Hepatocyte (in vitro differentiated cells): ENCODE measurements at places on chromosomes 12 and 14. TPM values are rescaled to one million over a fixed set of nuclear protein-coding genes. Genes with fewer than 3 reads are reported as not detected.

GRCh38 chr14:56844406-56845002, 34.2 kb upstream of the OTX2 start:
- H3K4me3 ChIP-seq: no peak overlapping the region
- peaks cover 3% of the 10 kb centered on the region for H3K27me3 ChIP-seq
- no peak for DNase-seq
- H3K36me3 ChIP-seq: no peaks in the 10 kb centered on the region

DNA sequence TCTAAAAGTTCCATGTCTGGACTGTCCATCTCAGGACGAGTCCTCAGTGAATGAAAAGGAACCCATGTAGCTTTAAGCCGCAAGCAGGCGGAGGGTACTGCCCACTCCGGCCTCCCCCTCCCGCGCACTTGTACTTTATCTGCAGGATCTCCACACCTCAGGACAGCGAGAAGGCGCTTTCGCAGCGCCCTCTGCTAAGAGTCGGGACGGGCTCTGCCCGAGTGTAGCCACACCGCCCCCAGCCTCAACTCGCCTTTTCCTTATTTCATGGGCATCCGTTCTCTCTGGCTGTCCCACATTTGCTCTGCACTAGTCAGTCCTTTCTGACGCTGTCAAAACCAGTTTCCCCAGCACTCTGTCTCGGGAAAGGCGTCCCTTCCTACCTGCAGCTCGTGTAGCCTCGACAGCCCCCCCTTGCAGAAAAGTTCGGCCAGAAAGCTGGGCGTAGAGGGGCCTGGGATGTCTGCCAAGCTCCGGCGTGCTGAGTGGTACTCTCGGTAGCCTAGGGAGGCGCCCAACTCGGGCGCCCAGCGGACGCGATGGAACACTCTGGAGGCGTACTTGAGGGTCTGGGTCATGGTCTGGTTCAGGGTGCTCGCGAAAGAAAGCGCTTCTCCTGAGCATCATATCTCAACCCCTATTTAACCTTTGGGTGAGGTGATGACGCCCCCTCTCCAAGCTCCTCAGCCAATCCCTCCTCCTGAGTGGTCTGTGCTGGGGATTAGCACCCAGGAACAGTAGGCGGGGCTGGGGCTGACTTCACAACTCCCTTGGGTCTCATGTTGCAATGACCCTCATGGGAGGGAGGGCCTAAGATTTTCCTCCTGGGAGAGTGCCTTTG, at the start of gene CYP27B1:
Gene CYP27B1 (minus strand): TSS at position 615 of the 841 bp plus-strand sequence. CDS start 37 bp downstream, at position 578.
- peaks cover 53% of the 10 kb centered on the region for H3K27me3 ChIP-seq
- no peak for DNase-seq
- peaks cover 28% of the 10 kb centered on the region for H3K4me1 ChIP-seq
- H3K36me3 ChIP-seq: no peaks in the 10 kb centered on the region

- H3K27ac ChIP-seq: peak overlapping the region; percentile 75
- DNase-seq: no peak
- no peaks in the 10 kb centered on the region for H3K27me3 ChIP-seq
- H3K36me3 ChIP-seq: no peaks in the 10 kb centered on the region
Observed at GRCh38 chr14:25001156-25001555, 48.8 kb downstream of the STXBP6 start.

The DIO2 gene
- 2.5 and 9.3 TPM in 2 replicates for total RNA-seq

The KLRC2 gene
- total RNA-seq: 0.52 and 2.0 TPM in 2 replicates

GRCh38 chr14:94748667-94749347, 21.1 kb downstream of the GSC start:
- H3K27ac ChIP-seq: no peak overlapping the region
- H3K4me3 ChIP-seq: no peak overlapping the region

DNA sequence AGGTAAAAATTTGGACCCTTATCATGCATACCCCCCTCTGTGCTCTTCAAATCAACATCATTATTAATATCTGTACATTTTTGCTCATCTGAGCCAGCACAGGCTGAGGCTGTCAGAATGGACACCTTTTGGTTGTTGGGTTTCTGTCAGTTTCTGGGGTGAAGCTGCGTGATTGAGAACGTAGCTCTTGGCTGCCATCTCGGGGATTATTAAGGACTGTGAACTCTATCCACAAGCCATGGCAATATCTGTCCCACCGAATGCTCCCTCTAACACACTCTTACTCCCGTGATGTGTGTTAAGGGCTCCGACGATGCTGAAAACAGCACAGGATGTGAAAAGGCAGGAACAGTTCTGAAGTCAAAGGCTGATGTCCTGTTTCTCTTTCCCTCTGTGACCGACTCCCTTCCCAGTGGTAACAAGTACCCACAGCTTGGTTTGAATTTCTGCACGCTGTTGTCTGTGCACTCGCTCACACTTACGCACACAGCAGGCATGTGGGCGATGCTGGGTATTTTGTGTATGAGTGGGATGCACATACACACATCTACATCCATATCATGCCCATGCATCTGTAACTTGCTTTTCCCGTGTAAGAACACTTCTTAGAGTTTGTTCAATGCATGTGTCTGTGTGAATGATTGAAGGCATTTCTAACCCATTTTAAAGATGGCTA, 405.6 kb downstream of the TMEM121 start:
- no peaks in the 10 kb centered on the region for H3K27me3 ChIP-seq
- no peak for DNase-seq
- H3K4me1 ChIP-seq: no peaks in the 10 kb centered on the region
- no peak overlapping the region for H3K4me3 ChIP-seq
- H3K36me3 ChIP-seq: no peaks in the 10 kb centered on the region
- no peak overlapping the region for H3K27ac ChIP-seq

DNA sequence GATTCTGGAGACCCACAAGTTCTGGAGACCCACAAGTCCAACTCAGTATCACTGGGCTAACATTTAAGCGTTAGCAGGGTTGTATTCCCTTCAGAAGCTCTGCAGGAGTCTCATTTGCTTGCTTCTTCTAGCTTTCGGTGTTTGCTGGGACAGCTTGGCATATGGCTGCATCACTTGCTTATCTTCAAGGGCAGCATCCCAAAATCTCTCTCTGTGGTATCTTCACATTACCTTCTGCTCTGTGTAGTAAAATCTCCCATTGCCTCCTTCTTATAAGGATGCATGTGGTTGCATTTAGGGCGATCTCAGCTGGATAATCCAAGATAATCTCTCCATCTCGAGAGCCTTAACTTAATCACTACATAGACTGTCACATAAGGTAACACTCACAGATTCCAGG, 7.3 kb upstream of the CNTN1 start:
- H3K27ac ChIP-seq: no peak overlapping the region
- H3K4me3 ChIP-seq: no peak overlapping the region
- no peaks in the 10 kb centered on the region for H3K27me3 ChIP-seq
- H3K4me1 ChIP-seq: no peaks in the 10 kb centered on the region

DNA sequence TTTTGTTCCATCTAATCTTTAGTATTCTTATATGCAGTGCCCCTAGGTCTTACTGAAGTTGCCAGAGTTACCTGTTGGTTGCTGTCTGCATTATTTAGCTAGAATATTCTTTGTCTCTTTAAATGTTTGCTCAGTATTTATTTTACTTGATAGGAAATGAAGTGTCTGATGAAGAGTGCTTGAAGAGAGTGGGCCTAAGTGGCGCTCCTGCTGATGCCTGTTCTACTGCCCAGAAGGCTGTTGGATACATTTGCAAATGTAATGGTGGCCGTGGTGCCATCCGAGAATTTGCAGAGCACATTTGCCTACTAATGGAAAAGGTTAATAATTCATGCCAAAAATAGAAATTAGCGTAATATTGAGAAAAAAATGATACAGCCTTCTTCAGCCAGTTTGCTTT, 18.9 kb downstream of the CMAS start:
- no peaks in the 10 kb centered on the region for H3K27me3 ChIP-seq
- H3K36me3 ChIP-seq: no peaks in the 10 kb centered on the region
- H3K27ac ChIP-seq: no peak overlapping the region
- H3K4me1 ChIP-seq: no peaks in the 10 kb centered on the region

DNA sequence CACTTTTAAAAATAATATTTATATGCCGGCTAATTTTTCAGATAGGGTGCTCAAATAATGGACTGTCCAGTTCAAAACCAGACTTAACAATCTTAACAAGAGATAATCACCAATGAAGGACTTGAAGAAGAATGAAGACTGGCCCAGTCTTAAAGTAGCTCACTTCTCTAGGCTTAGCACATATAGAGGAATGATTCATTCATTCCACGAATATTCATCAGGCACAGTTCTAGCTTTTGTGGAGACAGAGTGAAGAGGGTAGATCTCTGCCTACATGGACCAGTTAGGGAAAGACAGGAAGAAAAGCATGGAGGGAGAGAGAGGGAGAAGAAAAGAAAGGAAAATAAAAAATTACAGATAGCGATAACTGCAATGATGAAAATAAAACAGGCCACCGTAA, 42.8 kb upstream of the METAP2 start:
- no peaks in the 10 kb centered on the region for H3K27me3 ChIP-seq
- H3K4me1 ChIP-seq: no peaks in the 10 kb centered on the region
- H3K4me3 ChIP-seq: no peak overlapping the region
- no peaks in the 10 kb centered on the region for H3K36me3 ChIP-seq
- DNase-seq: no peak

- H3K27me3 ChIP-seq: no peaks in the 10 kb centered on the region
- H3K27ac ChIP-seq: no peak overlapping the region
Observed at GRCh38 chr14:83291714-83292113, 1758.1 kb upstream of the SEL1L start.

DNA sequence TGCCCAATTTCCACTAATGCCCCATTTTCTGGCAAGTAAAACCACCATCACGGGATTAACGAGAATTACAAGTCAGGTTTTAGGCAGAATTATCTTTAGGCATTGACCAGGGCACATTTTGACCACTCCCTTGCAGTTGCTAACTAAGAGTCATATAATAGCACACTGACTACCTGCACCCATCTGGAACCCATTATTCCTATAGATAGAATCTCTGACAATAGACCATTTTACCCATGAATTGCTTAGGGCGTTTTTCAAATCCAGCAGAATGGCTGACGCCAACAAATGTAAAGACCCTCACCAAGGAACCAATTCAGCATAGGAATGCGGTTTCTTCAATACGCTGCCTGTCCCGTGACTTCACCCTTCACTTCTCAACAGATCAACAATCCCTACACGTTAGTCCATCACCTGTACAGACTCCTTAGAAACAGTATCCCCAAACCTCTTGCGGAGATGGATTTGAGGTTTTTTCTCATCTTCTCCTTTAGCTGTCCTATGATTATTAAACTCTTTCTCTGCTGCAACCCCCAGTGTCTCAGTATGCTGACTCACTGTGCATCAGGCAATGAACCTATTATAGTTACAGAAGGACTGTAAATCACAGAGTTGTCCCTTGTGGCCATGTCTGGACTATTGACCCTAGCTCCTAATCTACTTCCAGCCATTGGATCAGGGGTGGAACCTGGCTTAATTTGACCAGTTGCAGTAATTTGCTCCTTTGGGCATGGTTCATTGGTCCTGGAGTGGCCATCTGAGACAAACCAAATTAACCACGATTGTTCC, 177.3 kb upstream of the PLXNC1 start:
- no peak for DNase-seq
- H3K4me1 ChIP-seq: no peaks in the 10 kb centered on the region
- no peaks in the 10 kb centered on the region for H3K27me3 ChIP-seq
- no peak overlapping the region for H3K4me3 ChIP-seq
- no peaks in the 10 kb centered on the region for H3K36me3 ChIP-seq
- H3K27ac ChIP-seq: no peak overlapping the region

DNA sequence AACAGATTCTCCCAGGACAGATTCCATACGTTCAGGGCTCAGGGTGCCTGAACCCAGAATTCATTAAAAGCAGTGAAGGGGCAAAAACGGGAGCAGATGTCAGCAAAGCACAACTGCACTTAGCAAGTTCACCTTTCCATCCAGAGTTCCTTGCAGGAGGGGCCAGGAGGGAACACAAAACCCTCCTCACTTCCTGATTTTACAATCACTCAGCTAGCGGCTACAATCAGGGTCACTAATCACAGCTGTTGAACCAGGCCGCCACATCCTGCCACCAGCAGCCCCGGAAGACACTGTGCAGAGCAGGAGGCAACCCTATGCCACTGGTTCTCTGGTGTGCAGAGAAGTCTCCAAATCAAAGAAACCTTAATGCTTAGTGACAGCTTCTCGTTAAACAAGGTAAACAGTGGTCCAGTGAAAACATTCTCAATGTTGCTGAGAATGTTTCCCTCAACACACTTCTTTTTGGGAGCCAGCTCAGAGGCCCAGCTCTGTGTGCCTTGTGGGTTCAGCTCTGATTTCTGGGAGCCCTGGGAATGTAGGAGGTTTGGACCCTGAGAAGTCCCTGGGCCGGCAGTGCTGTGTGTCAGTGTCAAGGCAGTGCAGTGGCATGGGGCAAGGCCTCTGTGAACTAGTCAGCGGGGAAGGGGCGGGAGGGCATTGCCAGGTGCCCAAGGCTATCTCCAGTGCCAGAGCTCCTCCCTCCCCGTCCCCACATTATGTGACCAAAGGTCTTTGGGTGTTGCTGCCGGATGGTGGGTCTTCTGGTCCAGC, 54.5 kb downstream of the VCPKMT start:
- H3K27ac ChIP-seq: peak overlapping the region; percentile 94
- peaks cover 34% of the 10 kb centered on the region for H3K4me1 ChIP-seq
- peak; percentile 62 for DNase-seq
- no peaks in the 10 kb centered on the region for H3K27me3 ChIP-seq
- H3K36me3 ChIP-seq: no peaks in the 10 kb centered on the region
- no peak overlapping the region for H3K4me3 ChIP-seq

GRCh38 chr14:99391671-99392070, 89.0 kb downstream of the SETD3 start:
- H3K27ac ChIP-seq: no peak overlapping the region
- DNase-seq: no peak
- no peaks in the 10 kb centered on the region for H3K36me3 ChIP-seq
- no peak overlapping the region for H3K4me3 ChIP-seq
- H3K27me3 ChIP-seq: no peaks in the 10 kb centered on the region

GRCh38 chr12:21809100-21809499, 34.6 kb upstream of the KCNJ8 start:
- no peak overlapping the region for H3K4me3 ChIP-seq
- H3K27me3 ChIP-seq: no peaks in the 10 kb centered on the region
- DNase-seq: no peak
- H3K4me1 ChIP-seq: no peaks in the 10 kb centered on the region
- no peaks in the 10 kb centered on the region for H3K36me3 ChIP-seq

The APOF gene
- 0.12 TPM in 1 of 2 replicates, not detected in the other for total RNA-seq

DNA sequence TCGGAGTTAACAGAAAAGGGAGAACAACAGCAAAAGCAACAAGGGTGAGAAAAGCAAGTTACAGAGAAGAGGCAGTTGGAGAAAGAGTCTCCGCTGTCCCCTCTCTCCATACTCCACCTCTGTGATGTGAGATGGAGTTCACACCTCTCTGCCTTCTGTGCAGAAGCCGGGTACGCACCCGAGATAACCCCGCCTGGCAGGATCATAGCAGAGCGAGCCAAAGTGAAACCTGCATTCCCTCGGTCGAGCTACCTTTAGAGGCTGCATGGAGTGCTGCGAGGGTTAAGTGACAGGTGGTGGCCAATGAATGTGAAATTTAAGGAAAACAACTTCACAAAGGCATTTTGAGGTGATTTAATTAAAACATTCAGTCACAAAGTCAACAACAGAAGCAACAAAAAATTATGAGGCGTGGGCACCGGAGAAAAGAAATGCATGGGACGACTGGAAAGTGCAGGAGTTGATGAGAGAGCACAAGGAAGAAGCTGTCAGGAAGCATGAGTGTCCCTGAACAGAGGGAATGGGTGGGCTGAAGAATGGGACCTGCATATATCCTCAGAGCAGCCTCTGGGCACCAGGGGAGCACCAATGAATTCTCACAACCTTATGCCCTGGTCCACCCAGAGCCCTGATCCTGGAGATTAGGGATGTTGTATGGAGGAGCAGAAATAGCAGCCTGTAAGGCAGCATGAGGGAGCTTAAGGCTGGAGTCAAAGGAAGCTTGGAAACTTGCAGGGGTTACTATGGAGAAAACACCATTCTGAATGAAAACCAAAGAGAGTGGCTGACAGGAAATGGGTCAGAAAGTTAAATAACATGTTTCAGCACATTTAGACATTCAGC, 208.3 kb downstream of the EMP1 start:
- no peaks in the 10 kb centered on the region for H3K36me3 ChIP-seq
- DNase-seq: no peak
- H3K4me3 ChIP-seq: no peak overlapping the region
- no peaks in the 10 kb centered on the region for H3K27me3 ChIP-seq
- no peak overlapping the region for H3K27ac ChIP-seq
- no peaks in the 10 kb centered on the region for H3K4me1 ChIP-seq
